ENCODE measurements at places on chromosomes 4 and X.

DNA sequence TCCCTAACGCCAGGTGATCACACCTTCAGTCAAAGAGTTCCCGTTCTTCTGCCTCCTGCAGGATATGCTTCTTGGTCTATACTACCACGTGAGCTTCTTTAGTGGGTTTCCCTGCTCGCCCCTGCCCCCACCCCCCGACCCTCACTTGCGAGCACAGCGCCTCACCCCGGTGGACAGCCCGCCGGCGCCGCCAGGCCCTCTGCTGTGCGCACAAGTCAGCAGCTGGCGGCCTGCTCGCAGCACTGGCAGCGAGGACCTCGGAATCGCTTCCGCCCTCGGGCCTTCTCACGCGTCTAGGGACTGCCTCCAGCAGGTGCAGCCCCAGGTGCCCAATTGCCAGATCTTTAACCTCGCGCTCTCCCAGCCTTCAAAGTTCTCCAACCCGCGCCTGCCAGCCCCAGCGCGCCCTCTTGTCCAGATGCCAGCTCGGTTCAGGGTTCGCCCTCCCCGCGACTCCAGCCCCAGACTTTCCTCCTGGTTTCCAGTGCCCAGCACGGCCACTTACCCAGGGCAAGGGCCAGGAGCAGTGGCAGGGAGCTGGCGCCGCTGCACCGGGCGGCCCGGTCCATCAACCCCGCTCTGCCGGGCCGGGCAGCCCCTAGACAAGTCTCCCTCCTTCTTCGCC, 454 bp downstream of the BTC start:
- DNase-seq: no peak

DNA sequence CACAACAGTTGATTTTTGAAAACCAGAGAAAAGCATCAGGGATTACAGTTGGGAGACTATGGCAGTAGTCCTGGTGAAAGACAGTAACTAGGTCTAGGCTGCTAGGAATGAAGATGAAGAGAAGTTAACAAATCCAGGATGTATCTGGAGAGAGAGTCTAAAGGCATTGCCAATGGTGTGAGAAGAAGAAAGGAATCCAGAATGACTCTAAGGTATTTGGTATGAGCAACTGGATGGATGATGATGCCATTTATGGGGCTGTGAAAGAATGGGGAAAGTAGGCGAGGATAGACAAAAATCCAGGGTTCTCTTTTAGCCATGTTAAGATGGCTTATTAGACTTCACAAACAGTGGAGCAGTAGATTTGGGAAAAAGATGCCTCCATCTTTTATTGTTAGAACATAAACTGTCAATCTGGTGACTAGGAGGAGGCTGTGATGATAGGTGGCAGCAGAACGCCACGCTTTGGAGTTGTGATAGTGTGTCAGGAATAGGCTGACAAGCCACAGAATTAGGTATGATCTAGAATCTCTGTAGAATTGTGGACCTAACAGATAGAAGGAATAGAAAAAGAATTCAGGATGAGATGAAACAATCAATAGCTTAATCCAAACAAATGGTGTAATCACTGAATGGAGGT, 27.3 kb upstream of the JADE1 start:
- DNase-seq: no peak

DNA sequence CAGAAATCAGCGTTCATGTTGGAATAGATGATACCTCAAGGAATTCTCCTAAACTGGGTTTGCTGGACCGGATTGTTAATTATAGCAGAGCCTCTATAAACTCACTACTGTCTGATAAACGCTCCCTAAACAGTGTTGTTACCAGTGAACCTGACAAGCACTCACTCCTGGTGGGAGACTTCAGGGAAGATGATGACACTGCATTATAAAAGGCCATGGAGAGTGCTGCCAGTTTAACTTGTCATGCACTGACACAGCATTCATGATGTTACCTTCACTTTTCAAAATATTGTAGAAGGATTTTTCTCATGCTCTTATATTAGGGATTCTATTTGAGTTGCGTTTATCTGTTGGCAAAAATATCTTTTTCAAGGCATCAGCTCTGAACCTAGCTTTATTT, 57.7 kb upstream of the PGK1 start:
- no peak for DNase-seq

DNA sequence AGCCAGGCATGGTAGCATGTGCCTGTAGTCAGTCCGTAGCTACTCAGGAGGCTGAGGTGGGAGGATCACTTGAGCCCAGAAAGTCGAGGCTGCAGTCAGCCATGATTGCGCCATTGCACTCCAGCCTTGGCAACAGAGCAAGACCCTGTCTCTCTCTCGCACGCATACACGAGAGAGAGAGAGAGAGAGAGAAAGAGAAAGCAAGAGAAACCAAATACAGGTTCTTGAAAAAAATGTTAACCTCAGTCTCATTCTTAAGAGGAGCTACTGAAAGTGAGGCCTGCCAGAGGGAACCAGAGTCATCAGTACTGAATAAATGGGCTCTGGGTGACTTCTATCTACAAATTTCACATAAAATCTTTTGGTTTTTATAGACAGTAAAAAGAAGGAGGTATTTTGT, 42.9 kb downstream of the KIAA0232 start:
- DNase-seq: no peak

DNA sequence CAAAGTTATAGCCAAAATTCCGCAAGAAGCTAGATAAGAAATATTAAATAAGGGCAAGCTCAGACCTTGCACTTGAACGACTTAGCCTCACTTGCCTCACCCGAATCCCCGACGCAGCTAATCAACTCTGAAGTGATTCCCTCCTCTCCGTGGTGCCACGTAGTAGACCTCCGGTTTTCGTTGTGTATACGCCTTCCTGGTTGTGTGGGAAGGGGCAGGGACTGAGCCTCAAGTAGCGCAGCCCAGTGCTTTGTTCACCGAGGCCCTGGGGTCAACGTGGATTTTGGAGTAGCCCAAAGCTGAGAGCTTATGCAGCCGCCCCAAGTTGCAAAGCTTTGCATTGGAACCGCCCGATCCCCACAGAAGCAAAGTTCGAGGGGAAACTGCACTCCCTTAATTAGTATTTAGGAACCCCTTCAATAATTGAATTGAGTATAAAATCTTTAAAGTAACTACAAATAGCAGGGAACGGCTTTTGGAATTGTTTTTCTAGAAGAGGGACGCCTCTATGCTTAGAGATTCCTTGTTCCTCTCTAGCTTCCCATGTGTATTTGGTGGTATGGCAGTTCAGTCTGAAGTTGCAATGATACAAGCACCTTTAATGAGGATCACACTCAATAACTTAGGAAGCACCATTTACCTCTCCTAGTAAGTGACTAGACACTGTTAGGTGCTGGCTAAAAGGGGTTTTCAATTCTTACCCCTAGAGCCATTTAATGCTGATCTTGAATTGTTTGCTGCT, 55.7 kb downstream of the LINC00632 start:
- no peak for DNase-seq
